ENCODE measurements at places on chromosomes 11 and 22. TPM values are rescaled to one million over a fixed set of nuclear protein-coding genes. Genes with fewer than 3 reads are reported as not detected.

DNAJB7 gene
- not detected for total RNA-seq

GLYAT gene
- not detected for total RNA-seq

SERHL2 gene
- total RNA-seq = 1.4 TPM

VWA5A gene
- 10.5 TPM for total RNA-seq

RIBC2 gene
- 0.56 TPM for total RNA-seq

HPX gene
- total RNA-seq = 1.4 TPM

ST3GAL4 gene
- total RNA-seq = 74.8 TPM

ART1 gene
- total RNA-seq = not detected

DSCAML1 gene
- total RNA-seq = not detected

RFPL3 gene
- not detected for total RNA-seq

Measured in osteocyte (in vitro differentiated cells).